ENCODE measurements at places on chromosomes 2 and 18.

DNA sequence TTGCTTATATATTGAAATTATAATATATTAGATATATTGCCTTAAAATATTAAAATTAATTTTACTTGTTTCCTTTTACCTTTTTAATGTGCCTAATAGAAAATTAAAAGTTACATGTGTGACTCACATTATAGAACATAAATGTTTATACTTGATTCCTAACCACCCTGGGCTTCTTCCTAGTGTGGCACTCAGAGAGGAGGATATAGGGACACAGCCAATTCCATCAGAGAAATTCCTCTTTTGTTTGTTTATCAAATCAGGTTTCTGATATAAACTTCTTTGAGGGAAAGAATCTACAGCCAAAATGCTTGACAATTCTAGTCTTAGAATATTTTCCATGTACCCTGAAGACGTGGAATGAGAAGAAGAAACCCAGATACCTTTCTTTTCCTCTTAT, 348.9 kb upstream of the NRP2 start:
- DNase-seq: no peak

DNA sequence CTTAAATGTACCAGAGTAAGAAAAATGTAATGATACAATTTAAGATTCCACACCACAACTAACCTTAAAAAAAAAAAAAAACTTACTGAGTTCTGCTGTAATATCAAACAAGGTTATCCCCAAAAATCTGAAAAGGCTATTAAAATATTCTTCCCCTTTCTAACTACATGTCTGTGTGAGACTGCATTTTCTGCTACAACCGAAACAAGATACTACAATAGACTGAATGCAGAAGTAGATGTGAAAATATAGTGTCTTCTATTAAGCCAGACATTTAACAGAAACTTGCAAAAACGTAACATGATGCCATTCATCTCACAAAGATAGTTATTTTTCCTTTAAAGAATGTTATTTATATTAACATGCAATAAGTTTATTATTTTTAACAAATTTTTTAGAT, 16.2 kb downstream of the SS18 start:
- no peak for DNase-seq

- no peak for DNase-seq
Measured at GRCh38 chr18:7000484-7001096, 117.0 kb downstream of the LAMA1 start.

- no peak for DNase-seq
Measured at GRCh38 chr2:217291259-217291658, 431.4 kb upstream of the TNP1 start.

DNA sequence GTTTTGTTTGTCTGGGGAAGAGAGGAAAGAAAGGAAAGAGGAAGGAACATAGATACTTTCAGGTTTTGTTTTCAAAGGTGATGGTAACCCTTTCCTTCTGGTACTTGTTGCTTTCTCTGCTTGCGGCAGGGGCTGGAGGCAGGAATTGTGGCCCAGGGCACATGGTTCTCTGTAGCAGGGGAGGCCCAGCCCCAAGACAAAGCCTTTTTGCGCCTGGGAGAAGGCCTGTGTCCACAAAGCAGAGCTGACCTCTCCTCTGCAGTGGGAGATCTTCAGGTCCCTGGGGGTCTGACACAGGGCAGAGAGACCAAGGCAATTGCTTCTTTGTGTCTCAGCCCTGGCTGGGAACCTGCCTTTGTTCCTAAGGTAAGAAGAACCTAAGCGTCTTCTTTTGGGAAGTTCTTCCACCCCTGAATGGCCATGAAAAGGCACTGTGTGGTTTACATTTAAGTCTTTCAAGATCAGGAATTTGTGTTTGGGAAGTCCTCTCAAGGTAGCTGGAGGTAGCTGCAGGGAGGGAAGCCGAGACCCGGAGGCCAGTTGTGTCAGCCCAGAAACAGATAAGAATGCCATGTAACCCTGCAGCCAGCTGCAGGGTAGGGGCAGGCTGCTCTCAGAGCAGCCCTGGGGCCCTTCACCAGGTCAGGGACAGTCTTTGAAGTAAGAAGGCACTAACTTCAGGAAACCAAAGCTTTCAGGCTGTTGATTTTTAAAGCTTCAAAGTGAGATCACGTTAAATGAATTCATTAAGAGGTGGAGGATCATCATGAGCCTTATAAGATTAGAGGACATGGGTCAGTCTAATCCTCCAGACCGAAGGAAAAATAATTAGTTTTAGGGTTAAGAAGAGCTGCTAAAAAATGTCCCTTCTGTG, 119.3 kb downstream of the STPG4 start:
- DNase-seq: no peak

GRCh38 chr2:118014492-118014824, 588 bp upstream of the CCDC93 start:
- DNase-seq: no peak

DNA sequence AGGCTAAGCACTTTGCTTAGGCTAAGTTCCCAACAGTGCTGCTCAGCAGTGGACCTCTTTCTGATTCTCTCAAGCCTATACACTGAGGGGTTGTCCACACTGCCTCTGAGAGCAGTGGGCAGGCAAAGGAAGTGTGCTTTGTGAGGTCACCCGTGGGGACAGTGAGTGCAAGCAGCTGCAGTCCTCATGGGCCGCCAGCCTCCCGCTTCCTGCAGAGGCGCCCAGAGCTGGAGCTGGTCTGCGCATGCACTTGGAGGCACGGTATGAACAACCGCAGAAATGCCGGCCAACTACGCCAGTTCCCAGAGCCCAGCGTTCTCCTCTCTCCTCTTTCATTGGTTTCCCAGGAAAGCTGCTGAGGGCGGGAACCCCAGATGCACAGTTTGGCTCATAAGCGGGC, 149.5 kb upstream of the DLX2 start:
- DNase-seq: no peak

DNA sequence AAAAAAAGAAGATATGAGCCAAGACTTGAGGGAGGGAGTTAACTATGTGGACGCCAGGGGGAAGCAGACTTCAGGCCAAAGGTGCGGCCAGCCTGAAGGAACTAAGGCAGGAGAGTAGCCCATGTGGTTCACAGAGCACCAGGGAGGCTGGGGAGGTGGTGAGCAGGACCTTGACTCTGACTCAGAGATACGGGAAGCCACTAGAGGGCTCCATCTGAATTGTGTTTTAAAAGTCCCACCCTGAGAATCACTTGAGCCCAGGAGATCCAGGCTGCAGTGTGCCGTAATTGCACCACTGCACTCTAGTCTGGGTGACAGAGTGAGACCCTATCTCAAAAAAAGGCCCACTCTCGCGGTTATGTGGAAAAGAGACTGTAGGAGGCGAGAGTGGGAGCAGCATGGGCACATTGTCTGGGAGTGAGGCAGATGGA, 12.3 kb downstream of the CEP192 start:
- peak; percentile 35 for DNase-seq

DNA sequence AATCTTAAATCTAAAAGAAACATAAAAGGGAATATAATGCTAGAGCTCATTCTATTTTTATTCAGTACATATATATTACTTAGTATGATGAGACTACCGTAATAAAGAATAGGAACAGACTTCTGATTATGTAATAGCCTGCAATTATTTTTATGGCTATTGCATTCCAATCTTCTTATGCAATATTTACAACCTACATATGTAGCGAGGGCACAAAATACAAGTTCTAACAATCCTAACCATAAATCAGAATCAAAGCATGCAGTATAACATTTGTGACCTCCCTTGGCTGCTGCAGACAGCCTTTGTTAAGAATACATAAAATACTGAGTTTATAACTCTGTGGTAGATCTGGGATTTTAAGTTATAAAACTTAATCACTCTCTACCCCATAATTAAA, 177.6 kb downstream of the BABAM2 start:
- no peak for DNase-seq

GRCh38 chr2:64972876-64973275, 16.3 kb upstream of the SLC1A4 start:
- DNase-seq: no peak

GRCh38 chr2:145221516-145221915, 701.6 kb upstream of the ZEB2 start:
- no peak for DNase-seq

GRCh38 chr2:101692041-101692440, 5.5 kb upstream of the MAP4K4 start:
- no peak for DNase-seq

- no peak for DNase-seq
Measured at GRCh38 chr2:45242161-45242741, 233.0 kb upstream of the SIX2 start.

DNA sequence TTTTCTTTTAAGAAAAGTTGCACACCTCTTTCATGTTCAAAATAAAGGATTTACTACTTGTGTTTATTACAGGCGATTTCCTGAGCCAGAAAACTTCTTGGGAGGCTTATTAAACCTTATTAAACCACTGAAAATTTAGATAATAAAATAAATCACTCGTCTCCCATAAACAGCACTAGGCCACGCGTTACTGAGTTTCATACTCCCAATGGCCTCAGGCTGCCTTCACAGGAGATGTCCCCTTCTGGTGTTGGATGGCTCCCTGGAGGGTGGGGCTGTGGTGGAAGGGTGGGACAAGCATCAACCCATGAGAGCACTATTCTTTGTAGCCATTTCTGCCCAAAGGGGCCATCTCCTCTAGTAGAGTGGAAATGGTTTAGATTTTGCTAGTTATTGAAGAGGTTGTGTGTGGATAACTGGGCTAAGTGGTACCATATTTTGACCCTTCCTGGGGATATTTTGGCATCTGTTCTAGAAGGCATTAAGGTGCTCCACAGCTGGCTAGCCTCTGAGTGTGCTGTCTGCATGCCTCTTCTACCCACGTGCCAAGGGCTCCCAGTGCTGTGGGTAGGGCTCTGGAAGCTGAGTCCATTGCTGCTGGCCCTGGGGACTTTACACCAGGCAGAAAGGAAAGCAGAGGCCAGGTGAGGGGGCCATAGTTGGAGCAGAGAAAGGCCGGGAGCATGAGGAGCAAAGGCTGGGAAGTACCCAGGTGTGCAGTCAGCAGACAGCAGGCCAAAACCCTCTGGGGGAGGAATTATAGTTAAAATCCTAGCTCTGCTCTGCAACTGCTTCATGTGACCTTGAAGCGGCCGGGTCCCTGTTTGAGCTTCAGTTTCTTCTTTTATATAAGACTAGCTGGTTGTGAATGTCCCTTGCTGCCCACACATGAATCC, 121.7 kb upstream of the SMAD2 start:
- DNase-seq: no peak

GRCh38 chr2:50547521-50547920, 484.4 kb downstream of the NRXN1 start:
- no peak for DNase-seq

DNA sequence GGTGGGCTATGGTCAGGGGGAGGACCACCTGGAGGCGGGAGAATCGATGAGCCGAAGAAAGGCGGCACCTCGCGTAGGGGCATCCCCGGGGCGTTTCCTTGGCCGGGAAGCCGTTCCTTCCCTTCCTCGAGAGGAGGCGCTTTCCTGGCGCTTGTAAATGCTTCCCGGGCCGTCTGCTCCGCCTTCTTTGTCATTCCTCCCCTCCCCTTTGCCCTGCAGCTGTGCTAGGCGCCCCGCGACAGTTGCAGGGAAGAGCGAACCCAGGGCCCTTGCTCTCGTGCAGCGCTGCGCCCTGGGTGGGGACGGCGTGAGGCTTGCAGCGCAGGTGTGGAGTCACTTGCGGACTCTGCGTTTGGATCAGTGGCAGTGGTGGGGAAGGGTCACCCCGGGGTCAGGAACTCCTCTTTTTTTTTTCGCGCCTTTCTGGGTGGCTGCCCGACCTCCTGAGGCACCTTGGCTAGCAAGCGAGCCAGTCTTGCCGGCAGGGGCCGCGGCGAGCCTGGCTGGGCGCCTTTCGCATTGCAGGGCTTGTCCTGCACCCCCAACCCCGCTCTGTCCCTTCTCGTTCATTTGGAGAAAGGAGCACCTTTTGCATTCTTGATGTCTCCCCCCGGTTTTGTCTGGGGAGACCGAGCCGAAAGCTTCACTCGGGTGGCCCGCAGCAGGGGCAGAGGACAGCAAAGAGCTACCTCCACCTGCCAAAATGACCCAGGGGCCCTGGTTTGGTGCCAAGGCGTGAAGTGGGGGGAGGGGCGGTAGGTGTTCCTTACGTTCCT, 858 bp downstream of the KCNS3 start:
- peak; percentile 1 for DNase-seq

GRCh38 chr2:222989431-222989830, 62.6 kb upstream of the KCNE4 start:
- no peak for DNase-seq

DNA sequence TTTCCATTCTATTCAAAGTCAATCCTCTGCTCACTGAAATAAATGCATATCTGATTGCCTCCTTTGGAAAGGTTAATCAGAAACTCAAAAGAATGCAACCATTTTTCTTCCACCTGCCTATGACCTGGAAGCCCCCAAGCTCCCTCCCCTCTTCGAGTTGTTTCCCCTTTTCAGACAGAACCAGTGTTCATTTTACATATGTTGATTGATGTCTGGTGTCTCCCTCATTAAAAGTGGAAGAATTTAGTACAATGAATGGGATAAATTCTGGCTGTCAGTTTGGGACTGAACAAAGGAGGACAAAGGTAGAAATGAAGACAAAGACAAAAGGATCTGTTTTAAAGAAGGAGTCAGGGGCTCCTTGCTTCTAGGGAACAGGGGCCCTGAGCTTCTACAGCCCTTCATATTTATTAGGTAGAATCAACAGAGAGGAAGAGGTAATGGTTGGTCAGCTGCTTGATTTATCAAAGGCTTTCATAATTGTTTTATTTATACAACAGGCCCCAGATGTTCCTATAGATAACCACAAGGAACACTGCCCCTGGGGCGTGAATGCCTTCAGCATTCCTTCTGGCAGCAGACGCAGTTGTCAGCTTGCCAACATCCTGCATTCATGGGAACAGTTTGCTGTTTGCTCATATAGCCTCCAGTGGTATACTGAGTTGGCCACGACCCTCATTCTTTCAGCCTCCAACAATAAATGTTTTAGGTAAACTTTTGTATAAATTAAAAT, 949.8 kb upstream of the LRATD1 start:
- DNase-seq: no peak

DNA sequence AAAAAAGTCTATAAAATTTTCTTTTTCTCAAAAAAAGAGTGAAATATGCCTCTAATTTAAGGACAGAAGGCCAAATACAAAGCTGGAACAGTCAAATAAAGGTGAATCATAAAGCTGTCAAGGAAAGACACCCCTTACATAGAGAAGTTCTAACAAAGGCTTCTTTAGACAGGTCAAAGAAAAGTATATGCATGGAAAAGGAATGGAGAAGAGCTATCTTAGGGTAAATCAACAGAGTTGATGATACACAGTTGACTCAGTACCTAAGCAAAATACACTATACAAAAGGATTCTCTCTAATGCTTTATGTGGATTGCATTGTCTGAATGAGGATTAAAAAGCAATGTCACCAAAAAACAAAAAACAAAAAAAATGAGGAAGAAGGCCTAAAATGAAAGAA, 214.8 kb downstream of the TXNL1 start:
- no peak for DNase-seq

- no peak for DNase-seq
Measured at GRCh38 chr18:48663096-48663930, 124.5 kb downstream of the CTIF start.

GRCh38 chr2:241103176-241103595, 1.1 kb upstream of the MTERF4 start:
- no peak for DNase-seq

- DNase-seq: no peak
Measured at GRCh38 chr2:64289737-64290136, 145.5 kb upstream of the PELI1 start.

GRCh38 chr18:3454365-3455089, 4.6 kb downstream of the TGIF1 start:
- DNase-seq: peak; percentile 18
